Chondrocyte (in vitro differentiated cells): ENCODE measurements at places on chromosomes 2 and 18. TPM values are rescaled to one million over a fixed set of nuclear protein-coding genes. Genes with fewer than 3 reads are reported as not detected.
A peak's percentile ranks its signal among the peaks of the same experiment; 100 is the strongest.

Gene AQP12B
- total RNA-seq, result not detected in 3 replicates

GRCh38 chr2:5691985-5692529, at the start of gene SOX11:
Gene SOX11, plus strand, starts transcription at chr2:5692384. Its CDS starts 338 bp downstream, at chr2:5692722.
- DNase-seq, result peak; percentile 97
- H3K4me3 ChIP-seq, result peak within 1 kb of the TSS; percentile 88
- H3K4me1 ChIP-seq, result peaks cover 37% of the 10 kb centered on the region
- peak within 1 kb of the TSS; percentile 96 for H3K27ac ChIP-seq
- no peaks in the 10 kb centered on the region for H3K27me3 ChIP-seq

DNA sequence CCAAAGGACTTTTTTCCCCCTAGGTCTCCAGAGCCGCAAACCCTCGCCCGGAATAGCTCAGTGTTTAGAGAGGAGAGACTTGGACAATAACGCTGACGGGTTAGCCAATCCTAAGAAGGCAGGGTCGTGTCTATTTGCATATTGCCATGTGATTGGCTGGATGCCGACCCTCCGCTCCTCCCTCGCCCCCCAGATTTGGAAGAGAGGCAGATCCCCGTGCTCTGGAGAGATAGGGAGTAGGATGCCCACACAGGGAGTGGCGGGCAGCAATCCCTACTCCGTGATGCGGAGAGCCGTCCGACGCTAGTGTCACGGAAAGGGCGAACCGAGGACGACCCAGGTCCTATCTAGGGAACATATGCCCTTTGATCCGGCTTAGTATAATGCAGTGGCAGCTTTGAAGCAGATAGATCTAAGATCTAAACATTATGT, 1.4 kb downstream of the WNT6 start:
- no peak overlapping the region for H3K27ac ChIP-seq
- DNase-seq, result peak; percentile 24
- peaks cover 1% of the 10 kb centered on the region for H3K36me3 ChIP-seq
- H3K4me1 ChIP-seq, result peaks cover 24% of the 10 kb centered on the region
- H3K27me3 ChIP-seq, result peaks cover 54% of the 10 kb centered on the region
- H3K4me3 ChIP-seq, result no peak overlapping the region

GRCh38 chr2:241217320-241218031, 29.0 kb downstream of the ANO7 start:
- peak overlapping the region; percentile 73 for H3K4me3 ChIP-seq
- no peaks in the 10 kb centered on the region for H3K36me3 ChIP-seq
- H3K4me1 ChIP-seq, result peaks cover 27% of the 10 kb centered on the region
- H3K27ac ChIP-seq, result peak overlapping the region; percentile 94

GRCh38 chr2:155379494-155379893, 681.0 kb downstream of the KCNJ3 start:
- no peak overlapping the region for H3K27ac ChIP-seq
- DNase-seq, result no peak
- H3K36me3 ChIP-seq, result no peaks in the 10 kb centered on the region
- peaks cover 3% of the 10 kb centered on the region for H3K4me1 ChIP-seq
- H3K27me3 ChIP-seq, result peaks cover 10% of the 10 kb centered on the region
- no peak overlapping the region for H3K4me3 ChIP-seq

- no peaks in the 10 kb centered on the region for H3K36me3 ChIP-seq
- no peaks in the 10 kb centered on the region for H3K4me1 ChIP-seq
- H3K27ac ChIP-seq, result no peak overlapping the region
- DNase-seq, result no peak
- H3K27me3 ChIP-seq, result no peaks in the 10 kb centered on the region
- H3K4me3 ChIP-seq, result no peak overlapping the region
These were observed 92.7 kb downstream of the MRO start for GRCh38 chr18:50726960-50727589.

Gene PTPN2
- 21.9 to 29.0 TPM (median 22.2 TPM) in 3 replicates for total RNA-seq

DNA sequence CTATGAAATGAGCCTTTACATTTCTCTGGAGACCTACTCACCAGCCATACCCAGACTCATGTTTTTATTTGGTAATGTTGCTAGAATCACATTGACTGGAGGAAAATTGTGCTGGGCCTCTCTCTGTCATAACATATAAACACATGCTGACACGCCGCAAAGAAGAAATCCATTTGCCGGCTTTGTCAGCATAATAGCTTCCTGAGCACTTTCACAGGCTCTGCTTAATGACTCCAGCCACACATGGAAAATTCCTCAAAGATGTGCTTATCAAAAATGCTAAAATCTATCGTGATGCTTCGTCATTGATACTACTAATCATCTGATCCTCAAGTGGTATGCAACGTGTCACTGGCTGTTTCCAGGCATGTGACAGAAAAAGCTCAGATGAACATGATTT, 63.1 kb downstream of the RND3 start:
- no peaks in the 10 kb centered on the region for H3K36me3 ChIP-seq
- peaks cover 21% of the 10 kb centered on the region for H3K4me1 ChIP-seq
- H3K4me3 ChIP-seq, result no peak overlapping the region
- no peak overlapping the region for H3K27ac ChIP-seq

DNA sequence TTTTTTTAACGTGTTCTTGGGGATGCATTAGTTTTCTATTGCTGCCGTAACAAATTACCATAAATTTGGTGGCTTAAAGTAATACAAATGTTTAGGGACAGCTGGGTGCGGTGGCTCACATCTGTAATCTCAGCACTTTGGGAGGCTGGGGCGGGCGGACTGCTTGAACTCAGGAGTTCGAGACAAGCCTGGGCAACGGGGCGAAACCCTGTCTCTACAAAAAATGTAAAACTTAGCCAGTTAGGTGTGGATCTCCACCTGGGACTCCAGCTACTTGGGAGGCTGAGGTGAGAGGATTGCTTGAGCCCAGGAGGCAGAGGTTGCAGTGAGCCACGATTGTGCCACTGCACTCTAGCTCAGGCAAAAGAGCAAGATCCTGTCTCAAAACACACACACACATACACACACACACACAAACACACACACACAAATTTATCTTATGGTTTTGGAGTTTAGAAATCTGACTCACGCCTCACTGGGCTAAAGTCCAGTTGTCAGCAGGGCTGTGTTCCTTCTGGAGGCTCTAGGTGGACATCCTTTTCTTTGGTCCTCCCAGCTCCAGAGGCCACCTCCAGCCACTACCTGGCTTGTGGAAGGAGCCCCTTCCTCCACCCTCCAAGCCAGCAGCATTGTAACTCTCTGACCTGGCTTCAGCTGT, 76.1 kb downstream of the SEPTIN10 start:
- no peak overlapping the region for H3K27ac ChIP-seq
- H3K4me3 ChIP-seq, result no peak overlapping the region
- no peaks in the 10 kb centered on the region for H3K27me3 ChIP-seq
- H3K4me1 ChIP-seq, result peaks cover 19% of the 10 kb centered on the region
- DNase-seq, result no peak

DNA sequence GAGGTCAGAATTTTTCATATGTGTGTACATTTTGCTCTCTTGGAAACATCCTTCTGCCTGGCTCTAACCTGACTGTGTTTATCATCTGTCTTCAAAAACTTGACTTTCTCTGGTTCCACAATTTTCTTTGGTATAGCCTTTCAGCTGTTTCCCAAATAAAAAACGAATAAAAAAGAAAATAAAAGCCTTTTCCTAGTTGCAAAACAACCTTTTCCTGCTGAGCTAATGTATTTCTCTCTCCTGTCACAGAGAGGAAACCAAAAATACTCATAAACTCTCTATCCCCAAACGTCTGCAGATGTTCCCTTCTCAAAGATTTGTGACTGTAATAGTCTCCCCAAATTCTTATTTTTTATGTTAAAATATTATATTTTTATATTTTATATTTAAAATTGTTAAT, 505.3 kb upstream of the SLC39A10 start:
- no peak overlapping the region for H3K4me3 ChIP-seq
- no peak for DNase-seq
- H3K27ac ChIP-seq, result no peak overlapping the region
- H3K4me1 ChIP-seq, result no peaks in the 10 kb centered on the region

- peaks cover 5% of the 10 kb centered on the region for H3K4me1 ChIP-seq
- peak overlapping the region; percentile 45 for H3K27ac ChIP-seq
- H3K4me3 ChIP-seq, result peak overlapping the region; percentile 57
These were observed 215.8 kb upstream of the DTNA start for GRCh38 chr18:34494359-34494696.

Gene WNT6
- not detected in 3 replicates for total RNA-seq

DNA sequence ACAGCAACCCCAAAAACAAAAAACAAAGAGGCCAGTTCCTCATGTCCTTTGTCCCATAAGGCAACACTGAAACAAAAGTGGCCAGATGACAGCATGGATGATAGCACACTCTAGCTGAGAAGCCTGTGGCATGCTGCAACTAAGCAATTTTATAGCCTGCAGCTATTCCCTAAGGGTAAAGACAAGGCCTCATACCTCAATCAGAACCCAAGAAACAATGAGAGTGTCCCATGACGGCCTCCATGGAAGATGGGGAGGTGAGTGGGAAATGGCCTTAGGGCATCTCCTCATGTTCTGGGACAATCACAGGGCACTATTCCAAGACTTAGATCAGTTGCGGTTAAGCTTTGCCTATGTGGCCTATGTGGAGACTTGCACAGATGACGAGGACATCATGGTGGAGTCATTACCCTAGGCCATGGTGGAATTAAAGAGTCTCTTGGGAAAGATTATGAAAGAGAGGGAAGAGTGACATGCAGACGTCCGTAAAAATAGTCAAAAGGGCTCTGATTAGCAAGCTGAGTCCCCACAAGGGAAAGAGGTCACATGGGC, 103.1 kb downstream of the INO80D start:
- no peak overlapping the region for H3K27ac ChIP-seq
- no peak for DNase-seq
- H3K4me1 ChIP-seq, result no peaks in the 10 kb centered on the region
- no peaks in the 10 kb centered on the region for H3K36me3 ChIP-seq
- no peaks in the 10 kb centered on the region for H3K27me3 ChIP-seq

- no peak for DNase-seq
- peaks cover 24% of the 10 kb centered on the region for H3K4me1 ChIP-seq
- H3K4me3 ChIP-seq, result no peak overlapping the region
- no peaks in the 10 kb centered on the region for H3K27me3 ChIP-seq
- H3K36me3 ChIP-seq, result peaks cover 3% of the 10 kb centered on the region
- no peak overlapping the region for H3K27ac ChIP-seq
These were observed 94.3 kb downstream of the ADCYAP1 start for GRCh38 chr18:998936-999335.

- no peak for DNase-seq
- peaks cover 7% of the 10 kb centered on the region for H3K4me1 ChIP-seq
- no peaks in the 10 kb centered on the region for H3K27me3 ChIP-seq
- no peaks in the 10 kb centered on the region for H3K36me3 ChIP-seq
- H3K27ac ChIP-seq, result no peak overlapping the region
- no peak overlapping the region for H3K4me3 ChIP-seq
These were observed 665.5 kb upstream of the CNTNAP5 start for GRCh38 chr2:123359636-123360035.

DNA sequence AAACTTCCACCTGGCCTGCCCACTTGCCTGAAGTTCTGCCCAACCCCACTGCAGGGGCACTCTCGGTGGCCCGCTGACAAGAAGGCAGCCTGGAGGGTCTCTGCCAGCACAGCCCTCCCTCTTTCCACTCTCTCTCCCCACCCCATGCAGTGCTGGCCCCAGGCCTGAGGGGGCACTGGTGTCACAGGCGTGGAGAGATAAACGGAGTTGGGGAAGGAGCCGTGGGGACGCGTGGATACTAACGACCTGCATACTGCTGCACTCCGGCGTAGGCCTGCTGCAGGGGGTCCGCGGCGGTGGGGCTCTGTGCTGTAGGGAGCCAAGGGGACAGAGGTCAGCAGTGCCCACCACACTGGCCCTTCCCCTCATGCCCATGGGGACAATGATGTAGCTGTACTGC, 299.3 kb downstream of the CELF4 start:
- no peak overlapping the region for H3K4me3 ChIP-seq
- no peaks in the 10 kb centered on the region for H3K4me1 ChIP-seq
- H3K27me3 ChIP-seq, result peaks cover 17% of the 10 kb centered on the region

Gene IL36A
- not detected in 3 replicates for total RNA-seq

GRCh38 chr2:197307933-197308521, 2.6 kb downstream of the ANKRD44 start:
- H3K4me1 ChIP-seq, result peaks cover 36% of the 10 kb centered on the region
- no peak for DNase-seq
- H3K27me3 ChIP-seq, result no peaks in the 10 kb centered on the region
- no peak overlapping the region for H3K27ac ChIP-seq
- H3K36me3 ChIP-seq, result no peaks in the 10 kb centered on the region

Gene CAPN10
- total RNA-seq, result 22.0 to 29.4 TPM (median 22.7 TPM) in 3 replicates

Gene NTSR2
- not detected in 3 replicates for total RNA-seq

GRCh38 chr18:78920456-78921138, 59.0 kb upstream of the SALL3 start:
- no peak overlapping the region for H3K27ac ChIP-seq
- H3K4me3 ChIP-seq, result no peak overlapping the region
- no peaks in the 10 kb centered on the region for H3K27me3 ChIP-seq
- H3K4me1 ChIP-seq, result no peaks in the 10 kb centered on the region
- DNase-seq, result no peak
